ENCODE measurements at places on chromosomes 5 and 9. TPM values are rescaled to one million over a fixed set of nuclear protein-coding genes. Genes with fewer than 3 reads are reported as not detected.
A peak's percentile ranks its signal among the peaks of the same experiment; 100 is the strongest.

Gene SUSD3
- total RNA-seq: 70.7 TPM

Gene TXNDC8
- total RNA-seq: not detected

Gene FAM153A
- total RNA-seq: 87.3 TPM

DNA sequence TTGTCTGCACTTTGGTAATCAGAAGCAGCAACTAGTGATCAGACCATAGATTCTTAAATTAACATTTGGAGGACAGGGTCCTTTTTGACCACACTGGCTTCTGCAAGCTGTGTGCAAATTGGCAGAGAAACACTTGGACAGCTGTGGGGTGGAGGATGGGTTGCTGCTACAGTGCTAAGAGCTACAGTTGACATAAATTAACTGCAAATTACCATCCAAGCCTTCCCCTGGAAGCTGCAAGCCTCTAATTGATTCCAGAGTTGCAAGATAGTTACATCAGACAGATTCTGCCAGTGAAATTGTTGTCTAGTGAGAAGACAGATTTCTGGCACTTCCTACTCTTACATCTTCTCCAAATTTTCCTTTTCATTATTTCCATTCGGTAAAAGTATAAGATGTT, 517.7 kb downstream of the DIRAS2 start:
- DNase-seq: no peak

Gene ZNF79
- 8.3 TPM for total RNA-seq

DNA sequence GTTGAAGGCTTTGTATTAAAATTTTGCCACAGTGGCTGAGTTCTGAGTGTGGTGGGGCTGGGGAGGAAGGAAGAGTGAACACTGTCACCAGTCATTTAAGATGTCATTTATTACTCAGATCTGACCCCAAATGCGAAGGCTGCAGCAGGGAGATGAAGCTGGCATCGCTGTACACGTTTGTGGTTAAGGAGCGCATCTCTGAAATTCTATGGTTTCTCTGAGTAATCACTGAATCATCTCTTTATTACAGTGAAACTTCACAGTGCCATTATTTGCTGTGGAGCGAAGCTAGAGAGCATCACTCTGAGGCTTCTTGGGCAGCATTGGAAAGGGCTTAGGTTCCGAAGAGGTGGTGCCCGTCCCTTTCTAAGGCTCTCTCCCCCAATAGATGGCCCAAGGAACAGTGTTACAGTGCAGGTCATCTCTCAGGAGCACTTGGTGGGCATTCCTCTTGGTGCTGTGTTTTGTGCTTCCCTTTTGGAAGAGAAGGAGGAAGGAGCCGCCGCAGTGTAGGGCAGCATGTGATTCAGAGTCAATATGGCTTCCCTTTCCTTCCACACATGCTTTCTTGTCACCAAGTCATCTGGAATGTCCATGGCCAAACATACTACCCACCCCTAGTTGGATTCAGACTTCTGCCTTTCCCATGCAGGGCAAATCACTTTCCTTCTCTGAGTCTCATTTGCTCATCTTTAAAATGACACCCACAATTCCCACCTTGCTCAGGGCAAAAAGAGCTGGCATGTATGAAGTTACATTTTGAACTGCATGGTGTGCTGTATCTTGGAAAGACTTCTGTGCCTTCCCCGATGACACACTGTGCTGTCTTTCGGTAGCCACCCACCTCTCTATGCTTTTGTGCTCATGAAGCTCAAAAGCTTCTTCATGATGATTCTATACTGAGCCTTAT, 9.3 kb upstream of the TEX48 start:
- peak; percentile 87 for DNase-seq

DNA sequence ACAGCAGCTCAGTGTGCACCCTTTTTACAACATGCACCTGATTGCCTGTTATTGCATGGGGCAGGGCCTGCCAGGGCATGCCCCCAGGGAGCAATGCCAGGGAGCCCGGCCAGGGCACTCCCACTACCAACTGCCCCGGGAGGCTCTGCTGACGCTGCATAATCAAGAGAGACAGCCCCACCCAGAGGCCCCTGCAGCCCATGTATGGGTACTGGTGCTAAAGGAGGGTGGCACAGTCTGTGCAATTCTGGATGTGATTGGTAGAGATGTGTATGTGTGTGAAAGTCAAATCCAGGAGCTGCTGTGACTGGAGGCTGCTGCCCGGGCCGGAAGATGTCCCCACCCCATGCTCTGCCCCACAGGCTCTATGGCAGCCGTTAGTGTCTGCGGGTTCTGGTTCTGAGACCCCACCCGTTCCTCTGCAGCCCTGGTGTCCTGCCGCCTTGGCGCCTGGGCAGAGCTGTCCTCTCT, 3.9 kb upstream of the NEURL1B start:
- no peak for DNase-seq

- DNase-seq: no peak
Measured at GRCh38 chr5:31453522-31453921, 78.4 kb downstream of the DROSHA start.

- no peak for DNase-seq
Measured at GRCh38 chr5:31433229-31433628, 98.7 kb downstream of the DROSHA start.

Data from activated naive CD4-positive, alpha-beta T cell treated with anti-CD3 and anti-CD28 coated beads, Interleukin-2, amount 50 U/mL, for 72 hours (primary cell).